ENCODE measurements at places on chromosomes 5 and 9. TPM values are rescaled to one million over a fixed set of nuclear protein-coding genes. Genes with fewer than 3 reads are reported as not detected.

DNA sequence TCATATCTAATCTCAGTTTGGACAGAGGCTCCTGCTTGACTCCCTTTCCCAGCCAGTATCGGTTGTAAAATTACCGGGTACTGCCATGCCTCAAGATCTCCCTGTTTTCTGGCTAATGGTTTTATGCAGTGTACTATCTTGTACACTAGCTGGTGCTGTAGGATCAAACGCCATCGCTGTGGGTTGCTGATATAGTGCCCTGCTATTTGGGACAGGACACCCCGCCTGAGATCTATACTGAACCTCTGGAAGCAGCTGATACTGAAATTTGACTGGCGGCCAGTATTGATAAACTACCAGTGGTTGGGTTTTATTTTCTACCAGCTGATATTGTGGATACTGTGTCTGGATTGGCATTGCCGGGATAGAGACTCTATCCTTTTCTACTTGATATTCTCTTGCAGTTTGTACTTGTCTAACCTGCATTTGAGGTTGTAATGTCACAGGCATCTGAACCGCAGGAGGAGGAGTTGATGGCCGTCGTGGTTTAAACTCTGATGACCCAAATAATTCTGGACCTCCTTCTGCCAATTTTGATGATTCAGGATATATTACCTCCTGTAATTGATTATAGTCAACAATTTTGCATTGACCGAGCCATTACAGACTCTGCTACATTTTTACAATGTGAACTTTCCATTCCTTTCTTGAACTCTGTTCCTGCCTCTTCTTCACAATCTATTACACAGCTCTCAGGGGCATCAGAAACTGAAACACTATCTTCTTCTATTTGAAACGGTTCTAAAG, 112.5 kb upstream of the LARP1 start:
- DNase-seq: no peak

- DNase-seq: no peak
Measured at GRCh38 chr9:2623288-2624050, 1.9 kb downstream of the VLDLR start.

DNA sequence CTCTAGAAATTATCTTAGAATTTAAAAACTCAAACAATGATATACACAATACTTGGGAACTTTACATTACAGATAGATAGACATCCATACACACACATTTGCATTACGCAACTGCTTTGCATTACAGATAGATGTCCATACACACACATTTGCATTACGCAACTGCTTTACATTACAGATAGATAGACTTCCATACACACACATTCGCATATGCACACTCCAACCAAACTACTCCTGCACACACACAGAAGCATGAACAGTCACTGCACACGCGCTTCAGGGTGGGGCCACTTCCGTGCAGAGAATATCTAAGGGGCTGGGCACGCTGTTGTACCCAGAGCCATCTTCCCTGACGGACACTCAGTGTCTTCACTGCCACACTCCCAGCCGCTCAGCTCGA, 7.9 kb upstream of the ADAMTS16 start:
- no peak for DNase-seq

DNA sequence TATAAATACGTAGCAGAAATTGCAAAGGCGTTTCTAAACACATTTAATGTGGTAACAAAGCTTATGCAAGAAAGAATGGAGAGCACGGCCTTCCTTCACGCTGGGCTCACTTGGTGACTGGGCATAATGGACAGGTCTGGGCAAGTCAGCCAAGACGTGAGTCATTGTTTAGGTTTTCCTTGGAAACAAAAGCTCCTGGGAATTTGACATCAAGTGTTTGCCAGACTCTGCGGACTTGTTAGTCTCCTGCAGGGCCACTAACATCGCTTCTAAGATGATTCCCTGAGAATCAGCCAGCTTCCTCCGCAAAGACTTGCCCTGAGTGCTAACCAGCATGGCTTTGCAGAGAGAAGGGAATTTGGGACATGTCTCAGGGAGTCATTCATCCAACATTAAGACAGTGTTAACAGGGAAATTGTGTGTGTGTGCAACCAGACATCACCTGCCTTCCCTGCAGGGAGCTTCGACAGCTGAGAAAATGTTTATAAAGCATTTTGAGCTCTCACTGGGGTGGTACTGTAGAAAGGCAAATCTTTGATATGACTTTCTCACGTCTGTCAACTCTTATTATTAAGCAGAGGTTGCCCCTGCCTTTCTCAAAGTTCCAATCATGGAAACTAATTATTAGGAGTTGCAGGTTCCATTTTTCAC, 182.5 kb downstream of the NTRK2 start:
- no peak for DNase-seq

GRCh38 chr9:73269430-73270101, 117.9 kb downstream of the ANXA1 start:
- no peak for DNase-seq

DNA sequence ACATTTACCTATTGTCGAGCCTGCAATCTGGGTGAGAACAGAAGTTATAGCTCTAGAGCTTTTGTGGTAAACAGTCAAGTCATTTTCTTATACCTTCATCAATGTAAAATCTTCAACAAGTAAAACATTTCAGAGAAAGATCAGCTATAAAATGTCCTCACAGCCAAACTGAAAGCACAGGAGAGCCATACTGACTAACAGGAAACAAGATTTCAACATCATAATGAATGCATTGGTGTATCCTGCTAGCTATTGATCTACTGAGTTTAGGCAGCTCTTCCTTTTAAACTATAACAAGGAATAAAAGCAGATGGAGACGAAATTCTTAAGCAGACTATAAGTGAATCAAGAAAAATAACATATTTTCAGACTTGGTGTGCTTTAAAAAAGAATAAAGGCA, 1522.9 kb upstream of the WWC1 start:
- DNase-seq: no peak

DNA sequence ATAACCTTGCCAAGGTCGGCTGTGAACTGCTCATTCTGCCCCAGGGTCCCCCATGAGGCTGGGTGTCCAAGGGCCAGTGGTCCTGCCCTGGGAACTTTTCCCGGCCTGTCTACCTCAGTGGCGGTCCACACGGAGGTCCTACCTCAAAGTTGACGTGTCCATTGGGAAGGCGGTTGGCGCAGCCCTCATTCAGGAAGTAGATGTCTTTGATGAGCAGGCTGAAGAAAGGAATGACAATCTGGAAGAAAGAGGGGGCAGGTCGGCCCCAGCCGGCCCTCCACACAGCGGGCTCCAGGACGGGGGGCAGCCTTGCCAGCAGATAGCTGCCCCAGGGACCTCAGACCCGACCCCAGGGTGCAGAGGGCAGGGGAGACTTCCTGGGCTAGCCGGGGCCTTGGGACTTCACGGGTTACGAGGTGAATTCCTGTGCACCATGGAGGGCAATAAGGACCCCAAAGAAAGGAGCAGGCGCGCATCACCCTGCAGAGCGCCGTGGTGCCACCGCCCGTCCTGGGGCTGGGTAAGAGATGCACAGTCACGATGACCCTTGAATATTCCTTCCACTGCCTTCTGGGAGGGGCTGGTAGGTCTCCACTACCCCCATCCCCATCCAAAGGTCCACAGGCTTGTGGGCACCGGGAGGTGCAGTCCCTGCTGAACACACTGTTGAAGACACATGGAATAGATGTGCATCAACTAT, 42.9 kb upstream of the RNF130 start:
- DNase-seq: no peak

GRCh38 chr5:145680767-145681166, 154.4 kb downstream of the PRELID2 start:
- no peak for DNase-seq

DNA sequence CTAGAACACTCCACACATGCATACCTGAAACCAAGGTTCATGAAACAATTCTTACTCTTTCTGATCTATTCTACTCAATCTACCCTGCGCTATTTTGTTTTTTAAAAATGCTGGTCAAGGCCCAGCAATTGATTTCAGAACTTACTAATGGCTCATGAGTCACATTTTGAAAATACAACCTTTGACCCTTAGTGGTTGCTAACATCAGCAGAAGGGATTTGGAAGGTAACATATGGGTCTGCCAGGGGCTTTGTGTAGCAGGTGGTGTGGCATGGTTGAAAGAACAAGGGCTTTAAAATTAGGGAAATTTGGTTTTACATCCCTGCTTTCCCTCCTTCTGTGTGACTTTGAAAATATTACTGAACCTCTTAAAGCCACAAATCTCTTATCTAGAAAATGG, 101.4 kb downstream of the ATG10 start:
- no peak for DNase-seq

DNA sequence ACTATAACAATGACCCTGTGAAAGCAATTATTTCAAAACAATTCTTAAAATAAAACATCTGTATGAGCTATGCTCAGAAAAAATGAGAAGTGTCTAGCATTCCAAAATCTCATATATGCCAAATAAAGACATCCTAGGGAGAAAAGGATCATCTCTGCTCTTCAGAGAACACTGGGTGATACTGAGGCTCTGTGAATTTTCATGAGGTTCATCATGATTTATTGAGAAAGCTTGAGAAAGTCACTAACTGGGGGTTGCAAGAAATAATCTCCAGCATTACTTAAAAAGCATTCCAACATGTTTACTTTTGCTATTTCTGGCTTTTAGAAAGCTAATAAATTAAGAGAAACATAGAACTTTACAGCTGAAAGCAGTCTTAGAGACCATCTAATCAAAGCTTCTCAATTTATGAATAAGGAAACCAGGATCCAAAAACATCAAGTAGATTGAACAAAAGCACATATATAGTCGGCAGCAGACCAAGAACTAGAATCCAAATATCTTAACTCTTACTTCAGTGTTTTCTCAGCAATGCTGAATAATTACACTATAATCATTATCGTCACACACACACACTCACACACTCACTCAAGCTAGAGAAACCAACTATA, 372.8 kb downstream of the NR2F1-AS1 start:
- no peak for DNase-seq

DNA sequence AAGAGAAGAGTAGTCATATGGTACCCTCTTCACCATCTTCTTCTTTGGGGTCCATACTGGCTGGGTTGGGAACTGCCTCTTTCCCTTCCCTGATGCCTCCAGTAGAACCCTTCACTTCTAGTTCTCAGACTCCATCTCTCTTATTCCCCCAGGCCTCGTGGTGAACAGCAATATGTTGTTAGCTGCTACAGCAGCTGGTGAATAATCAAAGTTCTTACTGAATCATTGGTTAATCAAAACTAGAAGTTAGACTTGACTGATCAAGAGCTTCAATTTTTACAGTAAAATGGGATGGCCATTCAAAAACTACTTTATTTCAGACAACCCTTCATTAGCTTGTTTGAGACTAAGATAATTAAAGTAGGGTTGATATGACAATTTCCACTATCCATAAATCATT, 190.9 kb upstream of the GNA14 start:
- DNase-seq: no peak

DNA sequence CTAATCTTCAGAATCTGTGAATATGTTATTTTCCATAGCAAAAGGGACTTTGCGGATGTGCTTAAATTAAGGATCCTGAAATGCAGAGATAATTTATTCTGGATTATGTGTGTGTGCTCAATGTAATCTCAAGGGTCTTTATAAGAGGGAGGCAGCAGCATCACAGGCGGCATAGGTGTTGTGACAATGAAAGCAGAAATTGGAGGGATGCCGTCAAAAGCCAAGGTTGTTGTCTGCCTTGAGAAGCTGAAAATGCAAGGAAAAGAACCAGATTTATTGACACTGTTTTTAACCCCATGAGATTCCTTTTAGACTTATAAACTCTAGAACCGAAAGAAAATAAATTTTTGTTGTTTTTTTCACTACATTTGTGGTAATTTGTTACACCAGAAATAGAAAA, 948.5 kb downstream of the TLE4 start:
- DNase-seq: no peak

GRCh38 chr9:122382901-122383850, 12.4 kb downstream of the PTGS1 start:
- DNase-seq: no peak

DNA sequence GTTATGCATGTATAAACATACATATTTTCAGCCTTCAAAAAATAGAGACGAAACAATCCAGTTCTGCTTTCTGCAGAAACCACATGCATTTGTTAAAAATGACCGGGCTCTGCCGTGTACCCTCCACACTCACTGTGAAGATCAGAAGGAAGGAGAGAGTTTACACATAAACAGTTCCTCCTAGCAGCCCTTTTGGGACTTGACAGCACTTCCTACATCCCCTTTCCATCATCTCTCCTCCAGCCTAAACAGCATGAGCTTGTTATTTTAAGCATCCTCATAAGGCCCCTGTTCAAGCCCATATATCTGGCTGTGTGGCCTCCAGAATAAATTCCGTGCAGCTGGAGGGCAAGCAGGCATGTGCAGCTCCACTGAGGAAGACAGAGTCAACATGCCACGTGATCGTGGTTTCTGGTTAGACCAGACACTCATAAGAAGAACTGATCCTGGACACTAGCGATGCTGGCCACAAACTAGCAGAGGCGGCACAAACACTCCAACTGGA, 42.2 kb downstream of the NIPAL4 start:
- DNase-seq: no peak

GRCh38 chr9:137317718-137318511, 15.8 kb upstream of the NRARP start:
- DNase-seq: no peak

GRCh38 chr9:128735373-128735772, 11.4 kb upstream of the ZDHHC12 start:
- no peak for DNase-seq

DNA sequence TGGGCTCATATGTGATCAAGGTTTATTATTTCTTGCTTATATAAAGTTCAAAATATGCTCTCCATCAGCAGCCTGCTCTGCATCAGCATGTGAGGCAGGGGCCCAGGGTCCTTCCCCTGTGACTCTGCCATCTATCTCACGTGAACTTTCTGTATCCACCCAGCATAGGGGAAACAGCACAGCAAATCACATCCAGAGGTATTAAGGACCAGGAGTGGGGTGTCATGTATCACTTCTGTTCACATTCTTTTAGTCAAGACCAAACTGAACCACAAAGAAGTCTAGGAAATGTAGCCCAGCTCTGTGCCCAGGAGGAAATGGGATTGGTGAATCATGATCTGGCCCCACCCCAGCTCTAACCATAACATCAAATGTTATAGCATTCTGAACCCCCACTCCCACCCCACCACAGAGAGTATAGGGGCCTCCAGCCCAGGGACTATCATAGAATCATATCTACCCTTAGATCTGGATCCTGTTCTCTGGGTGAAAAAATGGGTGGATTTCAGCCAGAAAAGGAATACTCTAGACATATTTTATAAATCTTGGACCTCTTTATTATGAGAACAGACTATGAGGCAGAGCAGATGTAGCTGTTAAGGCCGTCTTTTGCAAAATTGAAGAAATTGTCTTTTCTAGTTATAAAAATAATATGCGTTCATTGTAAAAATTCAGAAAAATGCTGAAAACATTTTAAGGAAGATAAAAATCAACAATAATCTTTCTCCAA, 473.7 kb downstream of the ARHGEF28 start:
- DNase-seq: no peak

GRCh38 chr5:37005252-37005651, 128.7 kb downstream of the NIPBL start:
- no peak for DNase-seq

GRCh38 chr9:95023217-95024003, 294.1 kb downstream of the FANCC start:
- DNase-seq: no peak

- no peak for DNase-seq
Measured at GRCh38 chr5:139772089-139772791, 23.4 kb upstream of the PSD2 start.

ITGA1 gene
- 2.6 TPM for total RNA-seq

HMMR gene
- 77.8 TPM for total RNA-seq

ST8SIA4 gene
- total RNA-seq: 36.1 TPM

TAF11L5 gene
- not detected for total RNA-seq

ZDHHC11B gene
- total RNA-seq: 0.35 TPM

TAL2 gene
- not detected for total RNA-seq

TEX48 gene
- 0.83 TPM for total RNA-seq

LRRC19 gene
- not detected for total RNA-seq

C5orf47 gene
- not detected for total RNA-seq

FAM163B gene
- total RNA-seq: not detected

LIX1 gene
- total RNA-seq: not detected

MAN1B1 gene
- total RNA-seq: 43.0 TPM

SPATA31D4 gene
- total RNA-seq: not detected
